ENCODE measurements at places on chromosomes 4 and X. TPM values are rescaled to one million over a fixed set of nuclear protein-coding genes. Genes with fewer than 3 reads are reported as not detected.

CCKAR gene
- not detected for total RNA-seq

USP17L17 gene
- total RNA-seq: not detected

ZAR1 gene
- not detected for total RNA-seq

FGB gene
- not detected for total RNA-seq

PHOX2B gene
- not detected for total RNA-seq

FOXR2 gene
- not detected for total RNA-seq

GRCh38 chr4:57154191-57154590 lies 44.0 kb upstream of the IGFBP7 start:
- no peak for DNase-seq

GRCh38 chr4:163603257-163603656 lies 108.8 kb downstream of the TMA16 start:
- no peak for DNase-seq

DNA sequence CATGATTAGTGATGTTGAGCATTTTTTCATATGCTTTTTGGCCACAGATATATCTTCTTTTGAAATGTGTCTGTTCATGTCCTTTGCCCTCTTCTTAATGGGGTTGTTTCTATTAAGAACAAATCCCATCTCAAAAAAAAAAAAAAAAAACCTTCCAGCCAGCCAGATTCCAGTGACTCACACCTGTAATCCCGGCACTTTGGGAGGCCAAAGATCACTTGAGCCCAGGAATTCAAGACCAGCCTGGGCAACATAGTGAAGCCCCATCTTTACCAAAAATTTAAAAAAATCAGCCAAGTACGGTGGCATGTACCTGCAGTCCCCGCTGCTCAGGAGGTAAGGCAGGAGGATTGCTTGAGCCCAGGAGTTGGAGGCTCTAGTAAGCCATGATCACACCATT lies 5.1 kb downstream of the RAB33B start:
- no peak for DNase-seq

GRCh38 chr4:102076622-102077021 lies 268.7 kb downstream of the SLC39A8 start:
- DNase-seq: no peak

DNA sequence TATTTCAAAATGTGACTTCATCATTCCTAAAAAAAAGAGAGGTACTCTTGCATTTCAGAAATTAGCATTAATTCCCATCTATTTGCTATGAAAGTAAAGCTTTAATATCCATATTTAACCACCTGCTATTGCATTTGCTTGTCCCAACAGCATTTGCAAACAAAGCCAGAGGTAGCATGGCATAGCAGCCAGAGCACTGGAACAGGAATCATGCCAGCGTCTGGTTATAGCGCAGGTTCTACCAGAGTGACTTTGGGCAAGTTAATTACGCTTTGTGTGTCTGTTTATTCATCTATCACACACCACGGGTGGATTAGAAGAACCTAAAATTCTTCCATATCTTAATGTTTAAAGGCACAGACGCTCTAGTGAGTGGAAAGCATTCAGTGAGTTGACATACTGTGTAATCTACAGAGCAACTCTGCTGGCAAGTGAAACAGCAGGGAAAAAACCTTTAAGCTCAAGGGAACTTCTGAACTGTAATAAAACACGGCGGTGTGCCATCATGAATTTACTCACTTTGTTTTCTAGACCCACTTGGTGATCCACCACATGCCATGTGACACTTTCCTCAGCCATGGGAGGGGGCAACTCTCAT lies 76.6 kb upstream of the QRFPR start:
- DNase-seq: no peak

DNA sequence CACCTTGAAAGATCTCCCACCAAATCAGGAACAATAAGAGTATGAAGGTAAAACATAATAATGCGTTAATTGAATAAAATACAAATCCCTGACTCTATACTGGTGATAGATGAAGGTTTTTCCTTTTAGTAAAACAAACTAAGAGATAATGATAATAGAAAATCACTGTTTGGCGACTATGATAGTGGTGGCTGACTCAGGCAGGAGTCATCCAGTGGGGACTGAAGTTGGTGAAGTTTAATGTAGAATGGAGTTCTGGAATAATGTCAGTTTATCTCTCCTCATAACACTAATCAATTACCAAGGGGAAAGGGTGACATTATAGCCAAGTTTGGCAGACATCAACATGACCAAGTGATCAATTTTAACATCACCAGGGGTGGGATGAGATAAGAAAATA lies 21.3 kb downstream of the ABCG2 start:
- no peak for DNase-seq

GRCh38 chr4:89113415-89113814 lies 2.1 kb downstream of the TIGD2 start:
- no peak for DNase-seq

DNA sequence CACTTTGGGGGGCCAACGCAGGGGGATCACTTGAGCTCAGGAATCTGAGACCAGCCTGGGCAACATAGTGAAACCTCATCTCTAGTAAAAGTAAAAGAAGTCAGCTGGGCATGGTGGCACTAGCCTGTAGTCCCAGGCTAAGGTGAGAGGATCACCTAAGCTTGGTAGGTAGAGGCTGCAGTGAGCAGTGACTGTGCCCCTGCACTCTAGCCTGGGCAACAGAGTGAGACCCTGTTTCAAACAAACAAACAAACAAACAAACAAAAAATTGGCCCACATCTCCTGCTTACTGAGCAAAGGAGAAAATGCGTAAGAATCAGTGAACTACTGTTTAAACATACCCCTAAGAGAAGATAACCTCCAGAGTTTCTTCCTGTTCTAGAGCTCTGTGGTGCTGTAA lies 85.3 kb downstream of the FRYL start:
- DNase-seq: no peak

DNA sequence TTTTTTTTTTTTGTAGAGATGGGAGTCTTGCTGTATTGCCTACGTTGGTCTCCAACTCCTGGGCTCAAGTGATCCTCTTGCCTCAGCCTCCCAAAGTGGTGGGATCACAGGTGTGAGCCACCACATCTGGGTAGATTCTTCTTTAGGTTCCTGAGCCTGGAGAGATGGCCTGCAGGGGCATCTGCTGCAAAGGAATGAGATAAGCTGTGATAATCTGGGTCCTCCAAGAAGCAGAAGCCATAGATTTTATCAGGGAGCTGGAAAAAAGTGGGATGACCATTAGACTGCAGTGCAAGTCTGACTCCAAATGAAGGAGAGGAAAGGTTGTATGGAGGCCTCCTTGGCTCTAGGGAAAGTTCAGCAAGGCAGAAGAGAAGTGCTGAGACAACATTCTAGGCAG lies 19.0 kb upstream of the ACSL1 start:
- no peak for DNase-seq

DNA sequence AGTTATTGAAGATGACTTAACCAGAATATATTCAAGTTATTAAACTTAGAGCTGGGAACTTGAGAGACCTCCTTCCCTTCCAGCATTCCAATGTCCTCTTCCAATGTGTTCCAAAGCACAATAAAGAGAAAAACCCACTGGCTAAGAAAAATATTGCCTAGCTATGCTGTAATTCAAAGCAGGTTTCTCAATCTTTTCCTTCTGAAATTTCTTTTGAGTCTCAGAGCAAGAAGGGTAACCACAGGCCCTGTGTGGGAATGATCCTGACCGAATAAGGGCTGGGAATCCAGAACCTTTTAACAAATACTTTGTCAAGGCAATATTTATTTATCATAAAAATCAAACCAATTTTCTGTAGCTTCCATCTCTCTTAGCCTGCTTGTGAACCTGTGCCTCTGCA lies 150.7 kb upstream of the SFRP2 start:
- DNase-seq: no peak

DNA sequence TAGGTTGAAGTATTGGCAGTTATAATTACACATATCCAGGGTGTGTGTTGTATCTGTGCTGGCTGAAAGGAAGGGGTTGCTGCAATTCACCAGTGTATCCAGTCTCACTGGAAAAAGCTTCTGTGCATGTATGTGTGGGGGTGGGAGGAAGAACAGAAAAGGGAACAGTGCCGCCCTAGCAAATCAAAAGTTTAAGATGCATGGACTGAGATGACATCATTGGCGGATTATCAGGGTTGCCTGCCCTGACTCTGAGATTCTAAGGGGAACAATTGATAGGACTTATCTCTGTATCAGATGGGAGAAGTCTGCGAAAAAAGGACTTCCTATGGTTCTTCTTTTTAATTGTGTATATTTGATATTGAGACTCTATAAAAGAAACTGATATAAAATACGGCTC lies 3.5 kb downstream of the SLC25A43 start:
- DNase-seq: no peak

DNA sequence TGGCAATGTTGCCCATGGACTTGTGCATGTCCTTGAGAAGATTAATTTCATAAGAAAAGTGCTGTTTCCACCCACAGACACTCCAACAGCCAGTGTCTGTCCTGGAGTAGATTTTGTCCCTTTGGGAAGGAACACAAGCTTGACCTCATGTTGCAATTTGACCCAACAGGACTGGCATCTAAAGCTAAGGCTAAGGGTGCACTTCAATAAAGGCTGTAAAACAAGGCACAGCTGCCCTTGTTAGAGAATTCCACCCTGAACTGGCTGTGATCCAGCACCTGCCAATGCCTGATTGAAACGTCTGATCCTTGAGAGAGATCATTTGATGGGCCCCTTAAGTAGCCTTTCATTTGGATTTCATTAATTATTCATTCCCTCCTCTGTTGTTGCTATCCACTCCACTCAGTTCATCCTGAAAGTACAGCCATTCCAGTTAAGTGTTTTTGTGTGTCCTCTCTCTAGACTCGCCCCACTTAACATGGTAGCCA lies 56.2 kb downstream of the CD99L2 start:
- DNase-seq: no peak

- no peak for DNase-seq
Measured at GRCh38 chrX:30327762-30328161, 18.6 kb upstream of the NR0B1 start.

GRCh38 chr4:76644831-76645485 lies 209.9 kb downstream of the SHROOM3 start:
- no peak for DNase-seq

DNA sequence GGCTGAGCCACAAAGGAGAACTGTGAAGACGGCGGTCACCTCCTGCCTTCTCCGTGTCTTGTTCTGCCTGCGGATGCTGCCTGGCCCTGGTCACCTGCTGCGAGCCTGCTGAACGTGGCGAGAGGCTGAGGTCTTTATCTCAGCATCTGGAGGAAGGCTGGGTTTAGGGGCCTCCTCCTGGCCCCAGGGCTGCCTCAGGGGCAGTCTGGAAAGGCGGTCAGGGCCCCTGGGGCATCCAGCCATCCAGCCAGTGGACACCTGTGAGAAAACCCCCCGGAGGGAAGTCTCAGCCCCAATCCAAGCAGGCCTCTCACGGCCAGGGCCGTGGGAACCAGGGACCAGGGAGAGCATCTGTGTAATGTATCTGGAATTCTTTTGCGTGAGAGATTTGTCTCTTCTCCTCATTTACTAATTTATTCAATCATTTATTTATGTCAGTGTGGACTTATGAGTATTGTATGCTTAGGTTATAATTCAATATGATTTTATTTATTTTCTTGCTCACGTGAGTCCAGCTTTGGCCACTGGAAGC lies 11.3 kb downstream of the PDE6B start:
- no peak for DNase-seq

DNA sequence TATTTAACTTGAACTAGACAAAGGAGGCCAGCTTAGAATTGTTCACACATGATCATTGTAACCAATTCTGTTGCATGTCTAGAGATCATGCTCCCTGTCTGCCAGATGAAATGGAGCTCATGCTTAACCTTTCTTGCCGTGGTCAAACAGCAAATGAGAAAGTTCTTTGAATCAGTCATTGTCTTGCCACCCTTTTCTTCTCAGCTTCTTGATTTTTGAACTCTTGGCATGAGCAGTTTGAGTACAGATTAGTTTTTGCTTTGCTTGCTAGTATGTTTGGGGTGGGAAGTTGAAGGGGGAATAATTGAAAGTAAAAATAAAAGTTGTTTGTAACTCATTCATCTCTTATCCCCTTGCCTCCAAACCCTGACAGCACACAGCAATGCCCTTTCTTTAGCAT lies 4.7 kb downstream of the MTM1 start:
- DNase-seq: no peak

GRCh38 chr4:46389301-46389775 lies 590 bp downstream of the GABRA2 start:
- no peak for DNase-seq

DNA sequence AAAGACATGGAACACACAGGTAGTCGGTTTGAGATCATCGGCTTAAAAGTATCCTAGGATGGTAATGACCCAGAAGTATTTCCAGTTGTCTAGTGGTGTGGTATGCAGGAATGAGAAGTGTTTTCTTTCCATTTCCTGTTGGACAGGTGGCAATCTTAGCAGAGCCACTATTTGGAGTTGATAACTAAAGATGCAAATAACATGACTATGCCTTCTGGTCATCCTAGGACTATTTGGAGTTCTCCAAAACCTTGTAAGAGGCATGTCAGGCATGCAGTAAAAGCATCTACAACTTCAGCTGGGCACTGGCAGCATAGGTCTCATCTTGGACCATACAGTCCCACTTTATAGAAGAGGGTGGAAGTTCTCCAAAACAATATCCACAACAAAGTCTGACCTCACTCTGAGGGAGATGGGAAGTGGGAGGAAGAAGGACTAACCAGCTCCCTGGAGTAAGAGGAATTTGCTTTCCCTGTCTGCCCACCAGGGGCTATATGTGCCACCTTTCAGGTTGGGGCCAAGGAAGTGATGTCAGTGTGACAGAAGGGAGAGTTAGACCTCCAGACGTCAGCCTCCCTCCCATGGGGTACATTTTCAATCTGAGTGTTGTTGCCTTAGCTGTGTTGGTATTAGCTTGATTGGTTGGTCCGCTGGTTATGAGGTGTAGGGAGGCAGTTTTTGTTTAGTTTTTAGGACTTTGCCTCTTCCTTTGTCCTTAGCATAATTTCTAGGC lies 101.2 kb upstream of the MYOZ2 start:
- DNase-seq: no peak

DNA sequence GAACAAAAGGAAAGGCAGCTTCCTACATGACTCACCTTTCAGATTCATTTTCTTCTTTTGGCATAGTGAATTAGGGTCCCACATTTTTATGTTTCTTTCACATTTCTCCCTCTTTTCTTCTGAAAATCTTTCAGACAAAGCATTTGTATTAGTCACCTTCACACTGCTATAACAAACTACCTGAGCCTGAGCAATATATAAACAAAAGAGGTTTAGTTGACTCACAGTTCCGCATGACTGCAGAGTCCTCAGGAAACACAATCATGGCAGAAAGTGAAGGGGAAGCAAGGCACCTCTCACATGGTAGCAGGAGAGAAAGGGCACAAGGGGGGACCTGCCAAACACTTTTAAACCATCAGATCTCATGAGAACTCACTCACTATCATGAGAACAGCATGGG lies 36.9 kb downstream of the MAGEA9 start:
- DNase-seq: no peak

GRCh38 chr4:1590244-1590643 lies 93.9 kb downstream of the FAM53A start:
- no peak for DNase-seq
